ENCODE measurements at places on chromosomes 4 and X.

DNA sequence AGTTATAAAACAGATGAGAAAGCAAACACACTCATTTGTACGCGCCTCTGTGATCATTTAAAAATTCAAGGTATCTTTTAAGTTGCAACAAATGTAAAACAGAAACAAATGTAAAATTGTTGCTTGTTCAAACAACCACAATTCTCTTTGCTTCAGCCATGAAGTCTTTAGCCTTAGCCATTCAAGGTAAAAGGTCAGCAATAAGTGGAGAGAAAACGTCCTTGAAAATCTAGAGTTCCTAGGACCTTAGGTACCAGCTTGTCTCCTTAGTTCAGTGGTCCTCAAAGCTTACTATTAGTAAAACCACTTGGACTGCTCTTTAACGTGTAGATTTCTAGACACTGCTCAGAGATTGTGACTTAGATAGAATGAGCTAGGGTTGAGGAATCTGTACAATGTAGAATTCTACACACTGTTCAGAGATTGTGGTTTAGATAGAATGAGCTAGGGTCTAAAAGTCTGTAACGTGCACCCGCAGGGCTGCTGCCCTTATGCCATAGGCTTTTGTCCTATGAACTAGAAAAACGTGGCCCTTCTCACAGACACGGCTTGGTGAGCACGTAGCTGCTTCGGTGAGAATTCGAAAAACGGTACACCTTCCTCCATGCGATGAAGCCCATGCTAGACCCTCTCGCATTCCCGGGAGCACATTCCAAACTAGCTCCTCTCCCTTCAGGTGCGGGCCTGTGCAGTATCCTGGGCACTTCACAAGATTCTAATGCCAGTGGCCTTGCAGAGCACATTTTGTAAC, 1.7 kb downstream of the PLAC8 start:
- no peak for DNase-seq

GRCh38 chr4:84126061-84126787, 372.9 kb downstream of the NKX6-1 start:
- no peak for DNase-seq

DNA sequence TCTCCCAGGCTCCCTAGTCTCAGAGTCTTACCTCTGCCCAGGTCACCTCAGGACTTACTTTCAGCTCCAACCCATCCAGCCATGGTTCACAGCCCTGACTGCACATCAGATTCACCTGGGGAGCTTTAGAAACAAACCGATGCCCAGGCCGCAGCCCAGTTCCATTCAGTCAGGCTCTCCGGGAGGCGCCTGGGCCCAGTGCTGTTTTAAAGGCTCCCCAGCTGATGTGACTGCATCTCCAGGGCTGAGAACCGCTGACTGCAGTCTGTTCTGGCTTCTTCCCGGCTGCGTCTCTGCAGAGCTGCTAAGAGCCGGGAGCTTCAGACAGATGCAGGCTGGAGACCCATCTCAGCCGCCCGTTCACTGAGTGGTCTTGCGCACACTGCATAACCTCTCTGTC, 44.4 kb upstream of the LGI2 start:
- no peak for DNase-seq

- no peak for DNase-seq
These were observed 154.9 kb upstream of the BMP3 start for GRCh38 chr4:80875642-80876041.

GRCh38 chr4:6779667-6780565, 2.6 kb upstream of the KIAA0232 start:
- DNase-seq = no peak

GRCh38 chr4:66465111-66465510, 794.8 kb upstream of the EPHA5 start:
- no peak for DNase-seq

Data from astrocyte of the cerebellum (primary cell).